ENCODE measurements at places on chromosomes 7 and 10.

DNA sequence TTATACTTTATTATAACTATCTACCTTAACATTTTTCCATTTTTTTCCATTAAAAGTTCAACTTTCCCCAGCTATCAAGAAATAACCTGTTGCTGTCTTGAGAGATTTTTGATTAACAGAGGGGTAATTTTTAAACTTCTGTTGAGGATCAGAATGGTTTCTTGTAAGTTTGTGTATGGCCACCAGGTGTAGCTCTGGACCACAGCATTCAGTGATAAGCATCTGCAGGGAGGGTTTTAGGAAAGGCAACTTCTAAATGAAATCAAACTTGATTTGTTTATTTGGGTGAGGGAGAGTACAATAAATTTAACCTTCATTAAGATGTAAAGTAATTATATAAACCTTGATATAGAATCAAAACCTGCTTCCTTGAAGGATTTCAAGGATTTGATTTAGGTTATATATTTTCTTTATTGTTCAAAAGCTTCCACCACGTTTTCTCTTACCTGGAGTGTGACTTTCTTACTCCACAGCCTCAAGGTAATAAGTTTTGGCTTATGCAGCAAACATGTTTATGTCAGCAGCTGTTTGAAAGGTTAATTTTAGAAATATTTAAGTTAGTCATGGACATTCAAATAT is 153.3 kb downstream of the STK31 start:
- no peak for DNase-seq

DNA sequence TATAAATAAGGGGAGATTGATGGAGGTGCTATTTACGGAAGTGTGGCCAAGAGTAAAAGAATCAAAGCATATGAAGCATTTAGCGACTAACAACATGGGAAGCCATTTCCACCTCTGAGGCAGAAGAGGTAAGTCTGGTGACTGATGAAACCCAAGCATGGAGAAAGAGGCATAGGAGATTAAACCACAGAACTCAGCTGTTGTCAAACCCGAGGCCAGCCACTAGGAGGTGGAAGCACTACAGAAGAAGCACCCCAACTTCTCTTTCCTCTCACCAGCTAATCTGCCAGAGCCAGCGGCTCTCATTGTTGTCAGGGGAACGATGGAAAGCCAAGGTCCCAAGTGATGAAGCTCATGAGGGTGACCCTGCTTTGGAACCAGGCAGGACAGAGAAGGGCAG is 19.6 kb upstream of the CNTNAP2 start:
- DNase-seq = no peak

DNA sequence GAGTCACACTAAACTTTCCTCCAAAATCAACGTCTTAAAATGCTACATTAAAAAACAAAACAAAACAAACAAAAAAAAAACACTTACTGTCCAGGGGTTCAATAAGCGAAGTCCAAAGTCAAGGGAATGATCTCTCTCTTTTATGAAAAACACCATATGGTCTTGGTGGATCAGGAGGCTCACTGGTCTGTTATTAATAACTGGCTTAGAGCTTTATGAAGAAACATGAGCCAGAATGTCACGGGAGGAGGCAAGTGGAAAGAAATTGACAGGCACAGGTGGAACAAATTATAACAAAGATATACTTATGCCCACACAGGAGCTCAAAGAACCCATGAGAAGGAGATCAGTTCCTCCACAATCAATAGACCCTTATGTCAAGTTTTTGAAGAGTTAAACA is at the start of gene MRLN:
MRLN (minus strand) TSS at position 189 of the 400 bp plus-strand sequence.
- DNase-seq = no peak

- no peak for DNase-seq
Observed at GRCh38 chr7:105268056-105268455, 120.7 kb downstream of the SRPK2 start.

- no peak for DNase-seq
Observed at GRCh38 chr10:480928-481552, 208.4 kb downstream of the DIP2C start.

GRCh38 chr10:30398788-30399187 is 35.2 kb upstream of the MAP3K8 start:
- no peak for DNase-seq

DNA sequence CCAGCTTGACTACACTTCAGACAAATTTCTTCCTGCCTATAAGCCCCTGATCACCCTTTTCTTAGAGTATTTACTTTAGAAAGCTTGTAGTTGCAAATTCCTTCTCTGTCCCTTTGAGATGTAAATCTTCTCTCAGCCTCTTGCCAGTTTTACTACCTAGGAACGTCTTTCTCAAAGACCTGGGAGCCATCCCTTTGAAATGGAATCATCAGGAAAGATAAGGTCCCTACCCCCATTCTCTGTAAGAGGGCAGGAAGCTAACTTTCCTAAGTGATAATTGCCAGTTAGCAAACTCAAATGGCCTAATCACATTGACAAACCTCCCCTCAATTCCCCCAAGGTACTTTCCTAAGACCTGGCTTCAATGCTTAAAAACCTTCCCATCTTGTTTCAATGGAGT is 304.5 kb downstream of the MDFIC start:
- no peak for DNase-seq
